ENCODE measurements at places on chromosomes 1 and 21. TPM values are rescaled to one million over a fixed set of nuclear protein-coding genes. Genes with fewer than 3 reads are reported as not detected.

PIGC gene
- total RNA-seq: 14.3 TPM

TTC24 gene
- total RNA-seq: not detected

AMY1B gene
- total RNA-seq: not detected

TCHHL1 gene
- not detected for total RNA-seq

BMP8B gene
- total RNA-seq: 0.27 TPM

ESRRG gene
- total RNA-seq: not detected

C2CD4D gene
- total RNA-seq: not detected

CD101 gene
- 1.8 TPM for total RNA-seq

LIN28A gene
- total RNA-seq: not detected

GRCh38 chr1:76190749-76191424, 116.3 kb downstream of the ST6GALNAC3 start:
- H3K27me3 ChIP-seq: no peaks in the 10 kb centered on the region
- no peak for DNase-seq
- H3K36me3 ChIP-seq: no peaks in the 10 kb centered on the region

DNA sequence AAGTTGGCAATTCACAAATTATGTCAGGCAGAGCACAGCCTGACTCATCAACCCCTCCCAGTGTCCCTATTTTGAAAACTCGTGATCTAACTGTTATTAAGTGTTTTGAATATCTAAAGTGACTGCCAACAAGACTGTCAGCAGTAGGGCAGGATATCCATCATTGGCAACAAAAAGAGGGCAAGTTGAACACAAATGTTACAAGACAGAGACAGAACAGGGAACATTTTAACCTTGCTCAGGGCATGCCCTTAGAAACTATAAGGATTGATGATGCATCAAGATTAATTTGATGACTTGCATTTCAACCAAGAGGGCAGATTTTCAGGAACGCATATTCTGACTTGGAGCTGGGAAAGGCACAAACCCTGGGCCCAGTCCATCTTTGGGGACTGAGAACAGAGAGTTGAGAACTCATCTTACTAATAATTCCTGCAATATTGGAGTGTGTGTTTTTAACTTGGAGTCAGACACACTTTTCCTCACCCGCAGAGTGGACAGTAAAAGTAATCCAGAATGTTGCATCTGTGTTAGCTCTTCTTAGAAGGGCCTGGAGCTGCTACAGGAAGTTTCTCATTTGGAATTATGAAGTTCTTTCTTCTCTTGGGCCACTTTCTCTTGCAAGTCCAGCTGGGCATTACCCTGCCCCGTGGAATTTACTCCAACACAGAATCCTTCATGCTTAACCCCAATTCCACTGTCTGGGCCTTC, 317.2 kb downstream of the LTN1 start:
- no peaks in the 10 kb centered on the region for H3K36me3 ChIP-seq
- no peak for DNase-seq
- H3K27ac ChIP-seq: no peak overlapping the region
- no peaks in the 10 kb centered on the region for H3K27me3 ChIP-seq
- no peak overlapping the region for H3K4me3 ChIP-seq
- H3K4me1 ChIP-seq: no peaks in the 10 kb centered on the region

DNA sequence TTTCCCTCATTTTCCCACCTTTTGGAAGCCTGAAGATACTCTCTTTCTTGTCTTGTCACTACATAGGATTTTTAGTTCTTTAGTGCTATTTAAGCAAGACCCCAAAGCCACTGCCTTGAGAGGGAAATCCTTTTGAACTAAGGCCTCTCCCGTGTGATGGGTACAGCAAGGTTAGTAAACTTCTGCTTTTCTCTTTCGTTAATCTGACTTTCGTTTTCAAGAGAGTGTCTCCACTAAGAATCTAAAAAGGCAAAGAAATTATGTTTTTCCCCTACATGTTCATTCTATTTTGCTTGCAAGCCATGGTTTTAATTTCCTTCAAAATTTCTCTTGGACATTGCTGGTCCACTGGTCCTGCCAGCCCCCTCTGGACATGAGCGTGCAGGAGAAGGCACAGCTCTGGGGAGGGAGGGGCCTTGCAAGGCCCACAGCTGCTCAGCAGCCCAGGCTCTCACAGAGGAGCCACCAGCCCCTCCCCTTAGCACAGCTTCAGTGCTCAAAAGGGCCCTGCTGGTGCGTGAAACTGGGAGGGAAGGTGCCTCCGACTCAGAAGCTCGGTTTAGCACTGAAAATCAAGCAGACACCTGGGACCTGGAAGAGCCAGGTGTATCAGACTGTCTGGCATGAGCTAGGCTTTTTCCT, 210.9 kb upstream of the GALNT2 start:
- H3K4me1 ChIP-seq: no peaks in the 10 kb centered on the region
- no peaks in the 10 kb centered on the region for H3K36me3 ChIP-seq
- no peak for DNase-seq
- no peaks in the 10 kb centered on the region for H3K27me3 ChIP-seq
- no peak overlapping the region for H3K27ac ChIP-seq

- H3K4me3 ChIP-seq: no peak overlapping the region
- no peaks in the 10 kb centered on the region for H3K36me3 ChIP-seq
- peaks cover 11% of the 10 kb centered on the region for H3K4me1 ChIP-seq
- no peak for DNase-seq
- H3K27ac ChIP-seq: no peak overlapping the region
- H3K27me3 ChIP-seq: no peaks in the 10 kb centered on the region
These were observed 141.8 kb downstream of the TENT5C start for GRCh38 chr1:117747605-117748004.

- H3K4me1 ChIP-seq: peaks cover 28% of the 10 kb centered on the region
- no peaks in the 10 kb centered on the region for H3K36me3 ChIP-seq
- peak overlapping the region; percentile 81 for H3K27ac ChIP-seq
- H3K27me3 ChIP-seq: no peaks in the 10 kb centered on the region
- H3K4me3 ChIP-seq: no peak overlapping the region
- no peak for DNase-seq
These were observed 64.8 kb downstream of the ERG start for GRCh38 chr21:38433471-38433870.

DNA sequence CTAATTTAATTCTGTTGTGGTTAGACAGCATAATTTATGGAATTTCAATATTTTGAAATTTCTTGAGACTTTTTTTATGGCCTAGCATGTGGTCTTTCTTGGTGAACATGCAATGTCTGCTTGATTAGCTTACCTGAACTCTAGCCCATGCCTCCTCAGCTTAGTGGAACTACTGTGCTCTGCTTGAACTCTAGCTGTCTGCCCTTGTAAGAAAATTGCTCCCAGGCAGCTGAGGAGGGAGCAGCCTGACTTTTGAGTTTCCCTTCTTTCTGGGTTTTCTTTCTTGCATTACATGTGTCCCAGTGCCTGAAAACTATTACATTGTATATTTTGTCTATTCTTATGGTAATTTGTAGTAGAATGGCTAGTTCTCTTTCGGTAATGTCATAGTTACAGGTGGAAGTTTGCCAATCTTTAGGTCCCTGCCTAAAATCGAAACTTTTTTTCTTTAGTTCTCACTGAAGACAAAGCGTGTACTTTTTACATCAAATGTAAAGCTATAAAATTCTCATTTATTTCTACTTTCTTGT, 105.3 kb downstream of the MAST2 start:
- H3K27me3 ChIP-seq: no peaks in the 10 kb centered on the region
- DNase-seq: no peak
- H3K4me3 ChIP-seq: no peak overlapping the region
- no peak overlapping the region for H3K27ac ChIP-seq
- H3K36me3 ChIP-seq: no peaks in the 10 kb centered on the region

- no peaks in the 10 kb centered on the region for H3K4me1 ChIP-seq
- no peak for DNase-seq
- no peaks in the 10 kb centered on the region for H3K27me3 ChIP-seq
- no peak overlapping the region for H3K4me3 ChIP-seq
- no peaks in the 10 kb centered on the region for H3K36me3 ChIP-seq
- H3K27ac ChIP-seq: no peak overlapping the region
These were observed 384.7 kb downstream of the LRRIQ3 start for GRCh38 chr1:73813236-73813635.

GRCh38 chr1:34746785-34747637, 7.8 kb upstream of the GJB5 start:
- no peaks in the 10 kb centered on the region for H3K27me3 ChIP-seq
- no peak for DNase-seq
- H3K4me3 ChIP-seq: no peak overlapping the region
- H3K4me1 ChIP-seq: no peaks in the 10 kb centered on the region
- H3K27ac ChIP-seq: no peak overlapping the region

GRCh38 chr1:231705806-231706760, 79.5 kb downstream of the DISC1 start:
- no peaks in the 10 kb centered on the region for H3K36me3 ChIP-seq
- H3K27ac ChIP-seq: no peak overlapping the region
- H3K4me1 ChIP-seq: no peaks in the 10 kb centered on the region
- no peak overlapping the region for H3K4me3 ChIP-seq
- no peaks in the 10 kb centered on the region for H3K27me3 ChIP-seq

DNA sequence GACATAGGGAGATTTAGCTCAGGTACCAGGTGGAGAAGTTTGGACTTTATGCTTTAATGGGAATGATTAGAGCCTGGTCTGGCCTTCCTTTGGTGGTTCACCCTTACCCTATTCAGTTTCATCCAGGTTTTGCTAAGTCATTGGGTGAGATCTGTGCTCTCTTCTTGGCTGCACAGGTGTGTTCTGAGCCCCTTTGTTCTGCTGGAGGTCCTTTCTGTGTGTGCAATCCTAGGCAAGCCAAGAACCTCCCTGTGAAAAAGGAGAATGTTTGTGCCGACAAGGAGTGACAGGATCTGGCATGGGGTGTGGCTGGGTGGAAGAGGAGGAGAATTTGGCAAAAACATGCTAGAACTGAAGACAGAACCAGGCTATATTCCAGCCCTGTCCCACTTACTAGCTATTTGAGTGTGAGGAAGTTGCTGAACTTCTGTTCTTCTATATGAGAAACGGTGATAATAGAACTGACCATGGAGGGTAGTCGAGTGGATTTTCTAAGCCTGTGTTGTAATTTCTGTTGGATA, 4.6 kb downstream of the GSTM5 start:
- no peak for DNase-seq
- no peaks in the 10 kb centered on the region for H3K4me1 ChIP-seq
- H3K36me3 ChIP-seq: no peaks in the 10 kb centered on the region

DNA sequence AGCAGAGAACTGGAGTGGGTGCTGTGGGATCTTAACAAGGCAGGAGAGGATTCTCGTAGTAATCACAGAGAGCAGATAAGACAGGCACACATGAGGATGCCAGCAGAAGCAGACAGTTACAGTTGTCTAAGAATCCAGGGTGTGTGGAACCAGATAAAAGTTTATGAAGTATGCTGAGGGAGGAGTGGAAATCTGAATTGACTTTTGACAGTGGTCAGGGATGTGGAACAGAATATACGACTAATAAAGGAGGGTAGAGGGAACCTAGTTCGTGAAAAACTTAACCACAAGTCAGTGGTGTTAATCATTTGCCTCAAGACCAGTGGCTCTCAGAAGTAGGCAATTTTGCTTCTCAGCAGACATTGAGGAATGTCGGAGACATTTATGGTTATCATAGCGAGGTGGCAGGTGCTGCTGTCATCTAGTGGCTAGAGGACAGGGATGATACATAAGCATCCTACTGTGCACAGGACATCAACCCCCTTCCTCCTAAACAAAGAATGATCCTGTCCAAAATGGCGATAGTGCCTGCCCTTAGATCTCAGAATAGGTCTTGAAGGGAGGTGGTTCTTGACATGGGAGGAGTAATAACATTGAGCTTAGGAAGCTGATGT, 3.0 kb downstream of the LRRC8D start:
- DNase-seq: no peak
- H3K4me1 ChIP-seq: peaks cover 13% of the 10 kb centered on the region
- H3K4me3 ChIP-seq: no peak overlapping the region
- H3K27me3 ChIP-seq: no peaks in the 10 kb centered on the region
- no peaks in the 10 kb centered on the region for H3K36me3 ChIP-seq
- H3K27ac ChIP-seq: no peak overlapping the region

- no peak for DNase-seq
- H3K4me1 ChIP-seq: peaks cover 3% of the 10 kb centered on the region
- H3K27me3 ChIP-seq: no peaks in the 10 kb centered on the region
- no peaks in the 10 kb centered on the region for H3K36me3 ChIP-seq
- H3K27ac ChIP-seq: no peak overlapping the region
These were observed 63.9 kb downstream of the USP25 start for GRCh38 chr21:15793550-15794235.

GRCh38 chr1:107545056-107545577, 404.3 kb downstream of the NTNG1 start:
- no peaks in the 10 kb centered on the region for H3K4me1 ChIP-seq
- no peaks in the 10 kb centered on the region for H3K27me3 ChIP-seq
- H3K4me3 ChIP-seq: no peak overlapping the region
- no peak for DNase-seq
- H3K36me3 ChIP-seq: no peaks in the 10 kb centered on the region
- H3K27ac ChIP-seq: no peak overlapping the region

DNA sequence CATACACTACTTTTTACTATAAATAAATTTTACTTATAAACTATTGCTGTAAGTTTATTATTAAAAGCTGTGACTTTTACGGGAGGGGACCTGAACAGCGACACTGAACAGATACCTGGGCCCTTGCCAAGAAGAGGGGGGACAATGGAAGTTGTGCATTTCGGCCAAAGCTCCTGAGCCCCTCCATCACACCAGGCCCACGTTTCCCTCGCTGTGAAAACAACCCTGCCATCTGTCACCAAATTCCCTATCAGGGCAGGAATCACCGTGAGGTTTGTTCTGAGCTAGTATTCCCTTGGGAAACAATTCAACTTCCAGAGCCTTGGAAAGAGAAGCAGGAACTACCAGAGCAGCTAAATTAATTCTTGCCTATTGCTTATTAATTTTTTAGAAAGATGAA, 37.0 kb downstream of the VTCN1 start:
- no peak overlapping the region for H3K27ac ChIP-seq
- DNase-seq: no peak
- no peaks in the 10 kb centered on the region for H3K4me1 ChIP-seq
- no peak overlapping the region for H3K4me3 ChIP-seq
- H3K36me3 ChIP-seq: no peaks in the 10 kb centered on the region

- H3K27me3 ChIP-seq: no peaks in the 10 kb centered on the region
- no peaks in the 10 kb centered on the region for H3K36me3 ChIP-seq
- no peak for DNase-seq
- H3K4me3 ChIP-seq: no peak overlapping the region
- no peaks in the 10 kb centered on the region for H3K4me1 ChIP-seq
These were observed 53.8 kb downstream of the FAM78B start for GRCh38 chr1:166113031-166113430.

- H3K36me3 ChIP-seq: no peaks in the 10 kb centered on the region
- H3K27me3 ChIP-seq: no peaks in the 10 kb centered on the region
- H3K4me3 ChIP-seq: no peak overlapping the region
These were observed 106.8 kb upstream of the JUN start for GRCh38 chr1:58890609-58891008.

- H3K4me3 ChIP-seq: no peak overlapping the region
- no peaks in the 10 kb centered on the region for H3K36me3 ChIP-seq
- H3K4me1 ChIP-seq: no peaks in the 10 kb centered on the region
- no peak overlapping the region for H3K27ac ChIP-seq
- no peak for DNase-seq
These were observed 145.6 kb downstream of the HMGB4 start for GRCh38 chr1:34009340-34009985.

- no peaks in the 10 kb centered on the region for H3K27me3 ChIP-seq
- no peaks in the 10 kb centered on the region for H3K4me1 ChIP-seq
- DNase-seq: no peak
- no peak overlapping the region for H3K27ac ChIP-seq
- no peaks in the 10 kb centered on the region for H3K36me3 ChIP-seq
These were observed 1175.1 kb upstream of the B3GALT2 start for GRCh38 chr1:194361374-194362131.
